ENCODE measurements at places on chromosomes 1 and 21.

DNA sequence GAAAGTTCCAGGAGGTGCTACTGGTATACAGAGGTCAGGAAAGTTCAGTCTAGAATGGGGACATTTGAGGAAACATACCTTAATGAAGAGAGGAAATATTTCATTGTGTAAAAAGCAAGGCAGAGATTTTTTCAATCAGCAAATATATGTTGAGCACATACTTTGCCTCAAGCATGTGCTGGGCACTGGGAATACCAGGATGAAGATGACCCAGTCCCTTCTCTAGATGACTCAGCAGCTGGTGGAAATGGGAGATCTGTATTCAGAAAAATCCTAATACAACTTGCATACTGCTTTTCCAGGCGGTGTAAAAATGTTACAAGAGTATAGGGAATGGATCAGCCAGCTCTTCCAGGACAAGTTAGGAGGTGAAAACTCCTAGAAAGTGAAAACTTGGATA, 229.3 kb downstream of the FGGY start:
- no peak for DNase-seq

DNA sequence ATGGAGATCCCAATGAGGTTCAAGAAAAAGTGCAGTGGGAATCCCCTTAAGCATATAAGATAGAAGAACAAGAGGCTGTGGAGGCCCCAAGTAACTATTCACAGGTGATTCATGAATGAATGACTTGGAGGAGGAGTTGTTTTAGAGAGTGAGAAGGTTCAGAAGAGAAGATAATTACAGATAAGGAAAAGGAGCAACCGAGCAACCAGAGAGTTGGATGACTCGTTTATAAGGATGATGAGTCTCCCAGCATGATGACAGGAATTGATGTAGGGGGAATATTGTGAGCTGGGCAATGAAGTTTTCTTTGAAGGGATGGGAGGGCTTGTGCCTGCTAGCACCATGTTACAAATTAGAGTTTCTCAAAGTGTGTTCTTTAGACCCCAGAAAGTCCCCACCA, 9.8 kb downstream of the C8A start:
- no peak for DNase-seq

DNA sequence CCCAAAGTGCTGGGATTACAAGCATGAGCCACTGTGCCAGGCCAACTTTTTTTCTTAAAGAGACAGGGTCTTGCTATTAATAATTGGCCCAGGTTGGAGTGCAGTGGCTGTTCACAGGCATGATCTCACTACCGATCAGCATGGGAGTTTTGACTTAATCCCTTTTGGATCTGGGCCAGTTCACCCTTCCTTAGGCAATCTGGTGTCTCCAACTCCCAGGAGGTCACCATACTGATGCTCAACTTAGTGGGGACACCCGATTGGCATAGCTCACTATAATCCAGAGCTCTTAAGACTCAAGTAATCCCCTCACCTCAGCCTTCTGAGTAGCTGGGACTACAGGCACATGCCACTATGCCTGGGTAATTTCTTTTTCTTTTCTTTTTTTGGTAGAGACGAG, 64.2 kb upstream of the SCYL3 start:
- no peak for DNase-seq

GRCh38 chr1:1272341-1273208, 1.1 kb downstream of the UBE2J2 start:
- no peak for DNase-seq

- no peak for DNase-seq
These were observed 193.1 kb upstream of the DAB1 start for GRCh38 chr1:57616921-57617320.

GRCh38 chr1:199089393-199090122, 450.7 kb downstream of the PTPRC start:
- DNase-seq = no peak

DNA sequence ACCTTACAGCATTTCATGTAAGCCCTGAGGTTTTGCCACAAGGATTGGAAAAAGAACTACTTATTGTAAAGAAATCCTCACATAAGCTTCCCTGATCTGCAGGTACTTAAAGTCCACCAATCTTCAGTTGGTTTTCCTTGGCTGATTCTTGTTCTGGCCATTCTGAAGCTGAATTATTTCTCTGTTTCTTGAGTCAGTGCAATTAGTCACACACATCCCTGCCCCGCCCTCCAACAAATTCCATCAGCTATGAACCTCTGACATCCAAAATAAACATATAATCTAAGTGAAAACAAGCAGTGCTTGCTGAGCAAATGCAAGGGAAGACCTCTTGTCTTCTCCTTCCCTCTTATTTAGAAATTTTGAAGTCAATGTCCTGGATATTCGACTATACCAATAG, 8.2 kb upstream of the FNDC7 start:
- DNase-seq = no peak

DNA sequence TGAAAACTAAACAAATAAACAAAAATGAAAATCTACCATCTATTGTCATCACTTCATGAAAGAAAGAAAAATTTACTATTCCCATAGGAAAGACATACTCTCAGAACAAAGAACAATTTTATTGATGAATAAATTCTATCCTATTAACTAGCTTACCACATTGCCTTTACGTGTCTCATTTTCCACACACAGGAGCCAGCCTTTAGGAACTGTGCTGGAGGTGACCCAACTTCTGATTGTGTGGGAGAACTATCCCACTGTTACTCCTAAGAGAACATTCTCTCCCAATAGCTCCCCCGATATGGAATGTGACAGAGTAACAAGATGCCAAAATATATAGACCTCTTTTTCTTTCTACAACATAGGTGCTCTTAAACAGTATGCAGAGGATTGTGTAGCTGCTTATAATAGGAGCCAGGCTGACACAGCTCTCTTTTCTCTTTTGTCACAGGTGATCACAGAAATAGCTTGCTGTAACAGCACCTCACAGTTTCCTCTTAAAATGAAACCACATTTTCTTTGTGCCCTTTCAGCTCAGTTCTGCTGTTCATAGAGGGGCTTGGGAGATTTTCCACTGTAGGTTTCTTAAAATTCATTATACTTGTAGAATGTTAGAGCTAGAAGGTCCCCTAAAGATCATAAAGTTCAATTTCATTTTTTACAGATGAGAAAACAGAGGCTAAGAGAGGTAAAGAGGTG, 35.5 kb downstream of the C21orf91 start:
- DNase-seq = no peak

DNA sequence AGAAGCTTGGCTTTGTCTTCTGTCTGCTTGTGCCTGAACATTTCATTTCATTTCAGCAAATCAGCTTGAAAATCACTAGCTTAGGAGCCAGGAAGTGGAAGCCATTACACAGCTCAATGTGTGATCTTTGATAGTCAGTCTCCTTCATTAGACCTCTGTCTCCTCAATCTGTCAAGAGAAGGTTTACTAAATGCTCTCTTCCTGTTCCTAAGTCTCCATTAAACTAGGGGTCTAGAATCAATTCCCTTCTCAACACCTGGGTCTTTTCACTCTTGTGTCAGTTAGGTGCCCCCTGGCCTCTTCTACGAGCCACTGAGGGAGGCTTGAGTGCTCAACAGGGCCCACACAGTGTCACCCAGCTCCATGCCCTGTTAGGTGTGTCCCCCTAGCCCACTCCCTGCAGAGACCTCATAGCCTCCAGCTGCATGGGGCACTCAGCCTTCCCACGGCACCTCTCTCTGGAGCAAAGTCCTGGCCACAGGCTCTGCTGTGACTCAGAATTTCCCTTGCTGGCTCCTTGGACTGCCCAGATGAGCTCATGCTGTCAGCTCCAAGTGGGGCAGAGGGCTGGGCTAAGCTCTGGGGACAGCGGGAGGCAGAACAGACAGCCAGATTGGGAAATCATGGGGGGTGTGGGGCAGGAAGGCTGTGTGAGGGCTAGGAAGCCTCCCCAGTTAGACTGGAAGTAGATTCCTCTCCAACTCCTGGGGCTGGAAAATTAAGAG, 115.7 kb upstream of the IPO9 start:
- no peak for DNase-seq

DNA sequence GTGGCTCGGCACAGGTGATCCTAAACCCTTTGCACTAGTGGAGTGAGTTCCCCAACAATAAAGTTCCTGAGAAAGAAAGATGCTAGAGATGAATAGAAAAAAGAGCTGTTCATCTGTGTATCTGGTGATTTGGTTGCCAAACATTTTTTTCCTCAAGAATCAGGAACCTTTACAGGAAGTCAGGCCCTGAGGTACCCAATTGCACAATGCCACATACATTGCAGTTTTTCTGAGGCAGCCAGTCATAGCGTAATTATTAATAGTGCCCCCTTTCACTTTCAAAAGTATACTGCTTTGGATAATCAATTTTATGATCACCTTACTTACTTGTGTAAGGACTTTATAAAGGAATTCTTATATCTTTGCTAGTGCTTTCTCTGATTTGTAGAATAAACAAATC, 346.3 kb upstream of the POU3F1 start:
- DNase-seq = no peak

- no peak for DNase-seq
These were observed 143.4 kb downstream of the C1orf21 start for GRCh38 chr1:184530226-184530625.

DNA sequence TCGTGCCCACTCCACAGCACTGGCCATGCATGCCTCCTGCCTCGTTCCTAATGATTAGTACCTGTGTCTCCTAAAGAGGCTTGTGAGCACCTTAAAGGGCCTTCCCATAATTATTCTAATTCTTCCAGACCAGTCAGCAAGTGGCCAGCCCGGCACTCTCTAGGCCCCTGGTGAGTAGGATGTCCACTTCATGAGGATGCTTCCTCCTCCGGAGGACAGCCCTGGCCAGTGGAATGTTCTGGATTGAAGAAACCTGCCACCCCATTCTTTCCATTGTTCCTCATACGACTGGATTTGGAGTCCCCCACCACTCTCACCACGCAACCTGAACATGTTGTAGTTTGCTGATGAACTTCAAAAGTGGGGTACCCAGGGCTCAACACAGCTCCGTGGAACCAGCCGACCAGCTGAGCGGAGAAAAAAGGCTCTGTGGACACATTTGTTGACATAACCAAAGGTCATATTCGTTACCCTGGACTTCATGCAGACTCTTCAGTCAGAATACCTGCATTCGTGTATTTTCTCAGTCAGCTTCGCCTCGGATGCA, 46.7 kb upstream of the LBR start:
- DNase-seq = no peak

DNA sequence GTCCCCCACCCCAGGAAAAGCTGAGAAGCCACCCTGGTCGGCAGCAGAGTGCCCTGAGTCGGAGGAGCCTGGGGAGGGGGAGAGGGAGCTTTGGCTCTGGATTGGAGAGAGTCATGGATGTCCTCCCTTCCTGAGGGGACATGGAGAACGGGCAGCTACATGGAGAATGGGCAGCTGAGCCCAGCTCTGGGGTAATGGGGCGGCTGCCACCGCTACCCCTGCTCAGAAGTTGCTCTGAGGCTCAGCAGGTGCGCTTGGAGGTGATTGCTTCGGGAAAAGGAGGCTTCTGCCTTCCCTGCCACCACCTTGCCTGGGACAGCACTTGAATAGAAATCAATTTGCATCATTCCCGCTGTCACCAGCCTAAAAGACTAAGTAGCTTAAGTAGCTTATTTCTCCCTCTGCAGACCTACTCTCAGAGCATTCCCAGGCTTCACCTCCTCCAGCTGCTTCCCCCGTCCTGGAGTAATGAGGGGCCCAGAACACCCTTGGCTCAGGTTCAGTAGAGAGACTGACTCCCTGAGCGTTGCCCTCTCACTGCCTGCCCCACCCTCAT, 8.3 kb downstream of the DISP3 start:
- no peak for DNase-seq

- no peak for DNase-seq
These were observed 53.8 kb downstream of the CRB1 start for GRCh38 chr1:197321811-197322210.

GRCh38 chr1:118898712-118899111, 89.4 kb downstream of the TBX15 start:
- no peak for DNase-seq

DNA sequence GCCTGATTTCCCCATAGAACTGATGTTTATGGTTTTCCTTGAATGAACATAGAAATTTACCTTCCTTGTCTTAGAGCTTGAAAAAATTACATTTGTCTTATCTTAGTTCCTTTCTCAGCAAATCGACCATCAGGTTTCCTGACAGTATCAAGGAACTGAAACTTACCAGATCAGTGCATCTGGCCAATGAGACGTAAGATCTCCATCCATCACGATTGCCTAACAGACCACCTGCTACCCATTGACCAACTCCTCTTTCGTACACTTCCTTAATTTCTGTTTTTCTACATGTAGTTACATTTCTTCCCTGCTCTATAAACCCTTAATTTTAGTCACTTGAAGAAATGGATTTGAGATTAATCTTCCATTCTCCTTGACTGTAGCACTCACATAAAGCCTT, 57.4 kb upstream of the TMPRSS15 start:
- DNase-seq = no peak

DNA sequence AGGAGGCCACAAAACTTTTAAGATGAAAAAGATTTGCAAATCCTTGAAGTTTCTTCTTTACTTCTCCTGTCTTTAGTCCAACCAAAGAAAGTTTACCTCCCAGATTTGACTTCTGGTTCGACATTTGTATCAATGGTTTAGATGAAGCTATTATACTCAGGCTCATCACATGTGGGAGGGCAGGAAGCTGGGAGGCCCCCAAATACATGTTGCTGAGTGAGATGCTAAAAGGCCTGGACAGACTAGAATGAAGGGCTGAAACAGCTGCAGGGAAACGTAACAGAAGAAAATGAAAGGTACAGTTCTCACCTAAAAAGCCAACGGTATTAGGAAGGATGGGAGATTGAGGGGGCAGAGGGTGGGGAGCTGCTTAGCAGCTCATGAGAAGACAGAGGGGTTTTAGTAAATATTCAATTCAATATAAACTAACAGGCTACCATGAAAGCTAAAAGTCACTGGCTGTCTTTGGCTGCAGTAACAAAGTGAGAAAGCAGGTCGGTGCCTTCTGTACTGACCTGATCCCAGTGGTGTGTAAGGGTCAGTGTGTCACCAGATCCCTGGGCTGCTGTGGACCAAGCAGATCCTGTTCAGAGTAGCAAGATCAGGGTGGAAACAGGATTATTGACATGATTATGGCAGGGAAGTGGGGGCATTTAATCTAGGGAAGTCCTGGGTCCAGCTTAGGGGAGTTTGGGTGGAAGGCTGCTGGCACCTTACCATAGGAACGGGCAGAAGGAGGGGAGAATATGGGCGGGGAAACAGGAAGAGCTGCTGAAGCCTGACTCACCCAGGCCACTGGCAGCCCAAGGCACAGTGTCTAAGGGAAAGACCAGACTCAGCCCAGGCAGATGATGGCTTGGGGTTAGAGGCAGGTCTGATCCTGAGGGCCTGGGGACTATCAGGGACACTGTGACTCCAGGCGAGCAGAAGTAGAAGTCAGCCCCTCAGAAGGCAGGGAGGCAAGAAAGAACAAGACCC, 60.4 kb downstream of the KCNN3 start:
- no peak for DNase-seq

GRCh38 chr1:48794816-48795215, 18.1 kb upstream of the BEND5 start:
- DNase-seq = no peak

All from stimulated activated CD4-positive, alpha-beta T cell treated with anti-CD3 and anti-CD28 coated beads, Interleukin-15, amount 100 ng/mL, for 1 hour (primary cell).